ENCODE measurements at places on chromosomes 7 and 10.

DNA sequence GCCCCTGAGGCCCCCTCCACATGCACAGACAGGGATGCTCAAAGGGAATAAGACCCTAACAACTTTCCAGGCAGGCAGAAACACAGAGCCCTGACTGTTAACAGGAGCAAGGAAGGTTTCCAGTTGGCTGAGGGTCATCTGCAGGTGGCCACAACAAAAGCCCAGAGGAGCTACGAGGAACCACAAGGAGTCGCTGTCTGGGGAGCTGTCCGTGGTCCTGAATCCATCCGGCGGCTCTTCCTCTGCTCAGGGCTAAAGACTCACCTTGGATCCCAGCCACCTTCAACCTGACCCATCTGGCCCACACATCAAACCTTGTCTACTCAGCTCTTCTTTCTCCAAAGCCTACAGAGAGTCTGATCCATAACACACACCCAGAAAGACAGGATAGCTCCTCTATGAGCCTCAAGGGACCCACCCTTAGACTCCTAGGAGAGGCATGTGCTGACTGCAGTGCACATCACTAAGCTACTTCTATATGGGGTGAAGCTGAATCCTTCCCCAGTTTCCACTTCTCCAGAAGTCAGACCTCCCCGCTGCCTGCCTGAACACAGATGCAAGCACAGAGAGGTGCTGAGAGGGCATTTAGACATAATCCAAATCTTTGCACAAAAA is 104.0 kb downstream of the SLIT1 start:
- peak; percentile 44 for DNase-seq

GRCh38 chr10:76119515-76119914 is 688.1 kb downstream of the LRMDA start:
- DNase-seq, result no peak

DNA sequence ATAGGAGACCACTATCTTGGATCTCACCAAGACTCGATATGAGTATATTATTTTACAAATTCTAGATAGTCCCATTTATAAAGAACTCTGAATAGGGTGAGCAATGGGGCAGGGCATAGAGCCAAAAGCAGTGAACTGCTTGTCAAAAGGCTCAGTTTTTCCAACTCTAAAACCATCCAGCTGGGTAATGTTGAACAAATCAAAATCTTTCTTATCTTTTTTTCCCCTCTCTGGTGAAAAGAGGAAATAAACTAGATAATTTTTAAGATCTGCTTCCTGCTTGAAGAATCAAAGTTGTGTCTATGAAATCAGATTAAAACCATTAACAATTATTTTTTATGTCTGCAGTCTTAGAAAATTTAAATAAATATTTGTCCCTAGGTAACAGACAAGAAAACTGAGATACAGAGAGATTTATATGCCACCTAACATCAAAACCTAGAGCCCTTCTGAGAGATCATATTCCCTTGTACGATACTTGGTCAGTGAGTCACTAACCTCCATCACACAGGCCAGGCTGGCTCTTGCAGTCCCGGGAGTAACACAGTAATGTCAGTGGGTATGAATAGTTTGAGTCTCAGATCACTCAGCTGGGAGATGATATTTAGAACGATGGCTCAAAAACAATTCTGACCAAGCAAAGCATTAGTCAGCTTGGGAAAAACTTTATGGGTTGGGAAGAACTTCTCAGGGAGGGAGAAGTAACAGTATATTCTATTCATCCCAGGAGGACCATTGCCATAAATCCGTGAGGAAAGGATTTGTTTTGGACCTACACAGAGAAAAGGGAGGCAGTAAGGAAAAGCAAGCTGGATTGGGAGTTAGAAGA is 178.8 kb downstream of the REEP3 start:
- DNase-seq, result no peak

DNA sequence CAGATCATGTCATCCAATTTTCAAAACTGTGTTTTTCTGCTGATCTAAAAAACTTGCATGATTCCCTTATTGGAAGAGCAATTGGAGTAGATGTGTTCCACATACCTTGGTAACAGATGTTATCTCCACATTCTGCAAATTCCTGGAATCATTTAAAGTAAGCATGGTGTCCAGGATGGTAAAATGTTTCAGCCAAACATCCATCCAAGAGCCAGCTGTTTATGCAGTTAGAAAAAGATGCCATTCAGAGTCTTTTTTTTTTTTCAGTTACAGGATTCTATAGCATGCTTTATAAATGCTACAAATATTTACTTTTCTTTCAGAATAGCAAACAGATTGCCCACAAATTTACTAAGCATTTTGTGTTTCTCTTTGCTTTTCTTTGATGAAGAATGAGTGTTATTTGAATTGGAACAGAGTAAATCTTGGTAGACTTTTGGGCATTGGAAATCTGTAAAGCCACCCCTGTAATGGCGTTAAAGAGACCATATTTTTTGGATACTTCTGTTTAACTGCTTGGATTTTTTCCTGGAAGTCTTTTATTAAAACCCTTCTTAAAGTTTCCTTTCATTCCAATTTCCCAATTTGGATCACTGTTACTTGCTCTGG is 149.8 kb downstream of the GNAT3 start:
- no peak for DNase-seq

DNA sequence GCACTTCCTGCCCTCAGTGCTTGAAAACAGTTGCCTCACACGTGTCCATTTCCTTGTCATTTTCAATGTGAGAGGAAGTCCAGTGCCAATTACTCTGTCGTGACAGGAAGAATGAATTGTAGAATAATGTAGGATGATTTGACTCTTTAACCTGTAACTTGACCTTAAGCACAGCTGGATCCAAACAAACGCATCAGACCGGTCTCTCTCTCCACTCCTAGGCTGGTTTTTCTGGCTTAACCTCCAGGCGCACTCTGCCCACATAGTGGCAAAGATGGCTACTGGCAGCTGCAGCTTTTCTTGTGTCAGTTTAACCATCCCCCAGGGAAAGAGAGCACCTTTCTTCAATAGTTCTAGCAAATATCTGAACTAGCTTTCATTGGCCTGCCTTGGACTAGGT is 29.4 kb upstream of the PNLIPRP3 start:
- DNase-seq, result no peak

GRCh38 chr10:114499630-114500190 is 95.4 kb upstream of the AFAP1L2 start:
- DNase-seq, result peak; percentile 64

DNA sequence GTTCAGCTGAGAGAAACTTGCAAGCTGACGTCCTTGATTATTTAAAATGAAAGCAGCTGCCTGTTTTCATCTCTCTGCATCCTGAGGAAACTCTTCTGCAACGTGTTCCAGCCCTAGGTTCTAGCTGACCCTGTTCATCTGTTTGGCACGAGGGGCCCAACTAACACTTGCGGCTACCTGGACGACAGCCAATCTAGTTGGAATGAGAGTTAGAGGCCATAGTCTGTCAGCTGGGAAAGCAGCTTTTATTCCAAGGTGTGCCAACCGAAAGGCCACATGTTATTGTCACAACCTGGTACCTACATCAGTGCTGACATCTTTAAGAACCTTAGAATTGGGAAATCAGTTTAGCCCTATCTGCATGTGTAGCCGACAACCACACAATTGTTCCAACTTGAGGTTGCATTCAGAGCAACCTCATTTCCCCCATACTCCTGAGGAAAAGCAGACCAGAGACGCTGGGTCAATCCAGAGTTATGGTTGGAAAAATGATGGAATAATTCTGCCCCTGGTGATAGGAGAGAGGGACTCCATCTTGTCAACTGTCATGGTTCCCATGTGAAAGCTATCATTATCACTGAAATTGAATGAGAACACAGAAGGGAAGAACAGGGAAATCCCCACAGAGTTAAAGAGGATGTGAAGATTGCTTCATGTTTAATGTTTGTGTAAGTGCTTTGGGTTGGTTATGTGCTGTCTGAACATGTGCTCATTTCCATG is 121.6 kb downstream of the EGFR start:
- DNase-seq, result no peak

All from G401 (cell line).